ENCODE measurements at places on chromosomes 7 and 10. TPM values are rescaled to one million over a fixed set of nuclear protein-coding genes. Genes with fewer than 3 reads are reported as not detected.

The AGBL3 gene
- total RNA-seq, result 2.6 TPM

The CFAP43 gene
- 0.09 TPM for total RNA-seq

The MEPCE gene
- 17.2 TPM for total RNA-seq

The OPN1SW gene
- total RNA-seq, result not detected

The SUN3 gene
- total RNA-seq, result not detected

DNA sequence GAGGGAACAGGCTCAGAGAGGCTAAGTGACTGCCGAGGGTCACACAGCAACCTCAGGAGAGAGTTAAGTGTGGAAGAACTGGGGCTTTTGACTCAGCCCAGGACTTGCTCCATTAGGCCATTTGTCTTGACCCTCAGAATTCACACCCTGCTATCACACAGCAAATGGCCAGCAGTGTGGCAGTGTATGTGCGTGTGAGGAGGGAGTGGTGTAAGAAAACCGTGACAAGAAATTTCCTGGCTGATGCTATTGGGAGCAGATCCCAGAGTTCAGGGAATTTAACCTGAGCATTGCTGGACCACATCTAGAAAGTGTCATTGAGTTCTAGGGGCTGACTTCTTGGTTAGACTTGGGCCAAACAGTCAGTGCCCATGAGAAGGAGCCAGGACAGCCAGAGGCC is 18.4 kb downstream of the VWA2 start:
- DNase-seq, result no peak

- DNase-seq, result no peak
Observed at GRCh38 chr10:120981601-120982391, 130.6 kb downstream of the WDR11 start.

DNA sequence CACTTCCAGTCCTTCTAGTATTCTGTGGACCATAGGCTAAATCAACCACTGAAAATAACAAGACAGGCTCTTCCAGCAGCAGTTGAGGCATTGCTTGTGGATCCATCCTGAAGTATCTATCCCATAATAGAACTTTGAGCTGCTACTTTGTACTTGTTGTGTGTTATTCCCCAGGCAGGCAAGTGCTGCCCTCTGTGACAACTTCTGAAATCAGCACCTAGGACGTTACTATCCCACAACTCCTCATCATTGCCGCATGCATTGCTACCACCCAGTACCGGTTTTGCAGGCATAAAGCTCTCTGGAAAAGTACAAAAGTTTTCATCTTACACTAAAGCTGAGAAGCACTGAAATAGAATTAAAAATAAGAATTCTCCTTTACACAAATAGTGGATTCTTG is 145.3 kb downstream of the HTR7 start:
- no peak for DNase-seq

DNA sequence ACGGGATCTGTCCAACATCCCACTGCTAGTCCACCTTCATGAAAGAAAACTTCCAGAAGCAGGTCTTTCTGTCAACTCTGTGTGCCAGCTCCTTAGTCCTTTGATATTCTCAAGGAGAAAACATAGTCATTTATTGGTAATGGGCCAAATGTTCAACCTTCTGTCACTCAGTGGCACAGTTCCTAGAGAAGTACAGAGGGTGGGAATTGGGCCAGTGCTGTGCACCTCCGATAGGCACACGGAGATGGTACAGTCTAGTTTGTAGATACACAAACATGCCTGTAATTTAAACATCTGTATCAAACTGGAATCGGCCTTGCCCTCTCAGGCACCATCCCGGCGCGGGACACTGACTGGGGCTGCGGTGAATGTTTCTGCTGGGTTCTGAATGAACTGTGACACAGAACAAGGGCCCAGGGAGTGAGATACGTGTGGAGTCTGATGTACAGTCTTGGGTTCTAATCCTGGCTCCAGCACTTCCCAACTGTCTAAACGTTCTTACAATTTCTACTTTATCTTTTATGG is 213.9 kb upstream of the SHH start:
- no peak for DNase-seq

GRCh38 chr7:127346575-127347256 is 45.8 kb downstream of the ZNF800 start:
- no peak for DNase-seq

DNA sequence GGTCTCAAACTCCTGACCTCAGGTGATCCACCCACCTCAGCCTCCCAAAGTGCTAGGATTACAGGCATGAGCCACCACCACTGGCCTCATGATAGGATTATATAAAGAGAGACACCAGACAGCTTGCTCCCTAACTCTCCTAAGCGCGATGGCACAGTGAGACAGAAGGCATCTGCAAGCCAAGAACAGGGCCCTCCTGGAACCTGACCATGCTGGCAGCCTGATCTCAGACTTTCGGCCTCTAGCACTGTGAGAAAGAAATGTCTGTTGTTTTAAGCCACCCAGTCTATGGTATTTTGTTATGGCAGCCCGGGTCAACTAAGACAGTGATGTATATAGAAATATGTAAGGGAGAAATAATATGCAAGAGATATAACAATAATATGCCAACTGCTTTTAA is 51.2 kb downstream of the SRPK2 start:
- peak; percentile 23 for DNase-seq

DNA sequence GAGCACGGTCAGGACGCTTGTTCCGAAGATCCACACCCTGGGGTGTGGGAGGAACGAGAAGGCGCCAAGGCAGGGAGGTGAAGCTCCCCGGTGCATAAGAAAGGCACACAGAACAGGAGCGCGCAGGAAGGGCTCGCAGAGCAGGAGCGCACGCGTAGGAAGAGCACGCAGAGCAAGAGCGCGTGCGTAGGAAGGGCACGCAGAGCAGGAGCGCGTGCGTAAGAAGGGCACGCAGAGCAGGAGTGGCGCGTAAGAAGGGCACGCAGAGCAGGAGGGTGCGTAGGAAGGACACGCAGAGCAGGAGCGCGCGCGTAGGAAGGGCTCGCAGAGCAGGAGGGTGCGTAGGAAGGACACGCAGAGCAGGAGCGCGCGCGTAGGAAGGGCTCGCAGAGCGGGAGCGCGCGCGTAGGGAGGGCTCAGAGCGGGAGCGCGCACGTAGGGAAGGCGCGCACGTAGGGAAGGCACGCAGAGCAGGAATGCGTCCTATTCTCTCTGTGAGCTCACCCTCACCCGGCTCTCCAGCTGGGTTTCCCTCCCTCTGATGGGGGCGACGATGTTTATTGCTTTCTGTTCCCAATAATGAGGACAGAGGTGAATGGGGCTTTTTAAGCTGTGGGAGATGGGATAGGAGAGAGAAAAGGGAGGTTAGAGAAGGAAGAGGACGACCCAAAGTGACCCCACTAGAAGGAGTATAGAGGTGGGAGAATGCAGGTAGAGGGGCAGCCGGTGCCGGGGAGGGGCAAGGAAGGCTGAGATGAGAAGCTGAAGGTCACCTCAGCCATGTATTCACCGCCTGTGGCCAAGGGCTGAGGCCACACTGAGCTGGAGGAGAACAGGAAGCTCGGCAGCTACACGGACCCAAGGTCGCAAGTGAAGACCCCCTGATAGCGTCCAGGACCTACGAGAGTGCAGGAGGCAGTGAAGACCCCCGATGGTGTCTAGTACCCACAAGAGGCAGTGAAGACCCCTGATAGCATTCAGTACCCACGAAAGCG is 423.2 kb downstream of the PTPRN2 start:
- no peak for DNase-seq

DNA sequence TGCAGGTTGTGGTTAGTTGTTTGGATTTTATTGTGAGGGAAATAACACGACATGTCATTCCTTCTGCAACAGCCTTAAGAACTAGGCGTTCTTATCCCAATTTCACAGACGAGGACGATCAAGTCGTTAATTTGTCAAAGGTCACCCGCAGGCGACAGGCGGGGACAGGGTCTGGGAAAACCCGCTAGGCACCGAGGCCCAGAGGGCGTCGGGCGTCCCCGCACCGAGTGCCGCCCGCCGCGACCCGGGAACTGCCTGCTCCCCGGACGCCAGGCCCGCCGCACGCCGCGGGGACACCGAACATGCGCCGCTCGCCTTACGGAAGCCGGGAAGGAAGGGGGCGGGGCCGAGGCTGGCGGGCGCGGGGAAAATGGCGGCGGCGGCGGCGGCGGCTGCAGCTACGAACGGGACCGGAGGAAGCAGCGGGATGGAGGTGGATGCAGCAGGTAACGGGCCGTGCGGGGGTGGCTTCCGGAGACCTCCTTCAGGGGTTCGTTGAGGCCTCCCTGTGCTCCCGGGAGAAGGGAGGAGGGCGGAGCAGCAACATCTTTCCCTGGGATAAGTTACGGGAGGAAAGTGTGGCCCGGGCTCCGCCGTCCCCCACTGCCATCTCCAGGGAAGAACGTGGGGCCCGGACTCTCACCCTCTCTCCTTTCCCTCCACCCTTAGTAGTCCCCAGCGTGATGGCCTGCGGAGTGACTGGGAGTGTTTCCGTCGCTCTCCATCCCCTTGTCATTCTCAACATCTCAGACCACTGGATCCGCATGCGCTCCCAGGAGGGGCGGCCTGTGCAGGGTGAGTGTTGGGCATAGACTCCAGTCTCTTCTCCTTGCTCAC is at the start of gene COPS6:
Gene COPS6, plus strand, starts transcription at position 349 of the 837 bp plus-strand sequence. Its CDS starts 22 bp downstream, at position 371.
- DNase-seq, result peak; percentile 89

DNA sequence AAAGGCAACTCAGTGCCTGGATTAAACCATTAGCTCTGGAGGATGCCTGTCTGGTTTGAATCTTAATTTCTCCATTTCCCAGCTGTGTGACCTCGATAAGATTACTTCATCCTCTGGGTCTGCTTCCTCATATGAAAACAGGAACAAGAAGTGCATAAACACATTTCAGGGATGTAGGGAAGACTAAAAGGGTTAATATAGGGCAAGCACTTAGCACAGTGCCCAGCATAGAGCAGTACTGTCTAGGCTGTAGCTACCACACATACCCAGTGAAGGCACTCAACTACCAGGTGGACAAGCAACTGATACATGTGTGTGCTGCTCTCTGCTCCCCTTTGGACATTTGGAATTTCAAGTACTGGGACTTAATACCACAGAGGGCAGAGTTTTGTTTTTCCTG is 85.4 kb downstream of the KCNMA1 start:
- DNase-seq, result no peak

- no peak for DNase-seq
Observed at GRCh38 chr7:80635533-80635932, 2.9 kb upstream of the CD36 start.

- no peak for DNase-seq
Observed at GRCh38 chr7:158327571-158328180, 259.9 kb downstream of the PTPRN2 start.

GRCh38 chr7:91293840-91294239 is 29.6 kb downstream of the FZD1 start:
- DNase-seq, result no peak

DNA sequence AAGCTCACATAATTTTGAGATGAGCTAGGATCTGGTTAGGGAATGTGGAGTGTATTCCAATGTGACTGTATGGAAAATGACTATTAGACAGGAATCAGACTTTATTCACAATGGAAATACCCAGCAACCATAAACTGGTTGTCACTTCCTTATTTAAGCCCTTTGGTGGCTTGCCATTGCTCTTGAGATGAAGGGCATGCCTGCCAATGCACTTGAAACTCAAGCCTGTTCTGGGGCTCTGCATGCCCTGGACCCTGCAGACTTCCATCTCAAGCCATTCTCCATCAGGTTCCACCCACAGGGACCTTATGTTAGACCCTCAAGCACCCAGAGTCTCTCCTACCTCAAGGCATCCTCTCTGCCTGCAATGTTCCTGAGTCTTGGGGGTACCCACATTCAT is 145.5 kb downstream of the MPP7 start:
- DNase-seq, result no peak

GRCh38 chr10:114632869-114633715 is 25.0 kb downstream of the ABLIM1 start:
- DNase-seq, result peak; percentile 59

DNA sequence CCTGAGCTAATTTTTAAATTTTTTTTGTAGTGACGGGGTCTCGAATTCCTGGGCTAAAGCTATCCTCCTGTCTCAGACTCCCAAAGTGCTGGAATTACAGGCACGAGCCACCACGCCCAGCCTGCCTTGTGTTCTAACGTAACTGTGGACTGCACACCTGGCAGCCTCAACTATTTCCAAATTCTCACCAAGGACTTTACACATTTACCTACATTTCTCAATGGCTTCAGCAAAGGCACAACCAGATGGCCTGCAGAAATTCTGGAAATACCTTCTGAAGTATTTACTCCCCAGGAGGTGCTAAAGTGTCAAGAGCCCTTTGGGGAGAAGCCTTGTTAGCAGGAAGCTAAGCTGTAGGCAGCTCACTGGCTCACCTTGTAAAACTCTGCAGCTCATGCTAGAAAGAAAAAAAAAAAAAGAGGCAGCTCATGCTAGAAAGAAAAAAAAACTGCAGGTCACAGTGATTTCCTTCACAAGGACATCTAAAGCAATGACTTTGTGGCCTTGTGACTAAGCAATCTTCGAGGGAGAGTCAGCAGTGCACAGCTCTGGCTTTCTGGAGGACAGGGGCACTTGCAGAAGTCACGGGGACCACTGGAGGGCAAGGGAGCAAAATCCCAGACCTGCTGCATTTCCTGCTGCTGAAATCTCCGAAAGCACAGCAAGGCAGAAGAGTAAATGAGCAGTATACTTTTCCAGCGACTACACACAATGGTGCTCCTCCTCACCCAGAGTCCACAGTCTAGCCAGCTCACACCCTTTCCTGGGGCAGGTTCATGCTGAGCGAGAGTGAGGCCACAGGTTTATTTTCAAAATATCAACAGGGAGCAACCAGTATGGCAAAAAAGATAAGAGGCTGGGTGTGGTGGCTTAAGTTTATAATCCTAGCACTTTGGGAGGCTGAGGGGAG is 40.4 kb downstream of the BAIAP2L1 start:
- no peak for DNase-seq

DNA sequence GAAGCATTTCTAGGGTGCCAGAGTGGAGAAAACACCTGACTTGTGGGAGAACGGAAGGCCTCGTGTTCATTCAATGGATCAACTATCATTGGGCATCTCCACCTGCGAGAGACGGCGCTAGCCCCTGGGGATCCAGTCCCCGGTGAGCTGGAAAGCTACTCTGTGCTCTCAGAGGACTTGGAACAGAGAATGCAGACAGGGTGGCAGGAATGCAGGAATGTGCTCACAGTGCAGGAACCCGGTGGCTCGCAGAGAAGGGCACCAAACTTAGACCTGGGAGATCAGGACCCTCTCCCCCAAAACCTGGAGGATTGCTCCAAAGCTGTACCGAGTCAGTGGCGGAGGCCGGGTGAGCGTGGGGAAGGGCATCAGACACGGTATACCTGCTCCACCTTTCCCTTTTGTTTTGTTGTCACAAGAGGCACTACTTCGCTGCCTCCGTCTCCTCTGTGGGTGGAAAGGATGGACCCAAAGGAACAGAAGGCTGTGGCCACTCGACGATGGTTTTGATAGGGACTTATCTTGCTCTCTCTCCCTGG is 569.0 kb upstream of the C7orf33 start:
- DNase-seq, result no peak

GRCh38 chr7:73463966-73464365 is 30.4 kb downstream of the FZD9 start:
- no peak for DNase-seq

DNA sequence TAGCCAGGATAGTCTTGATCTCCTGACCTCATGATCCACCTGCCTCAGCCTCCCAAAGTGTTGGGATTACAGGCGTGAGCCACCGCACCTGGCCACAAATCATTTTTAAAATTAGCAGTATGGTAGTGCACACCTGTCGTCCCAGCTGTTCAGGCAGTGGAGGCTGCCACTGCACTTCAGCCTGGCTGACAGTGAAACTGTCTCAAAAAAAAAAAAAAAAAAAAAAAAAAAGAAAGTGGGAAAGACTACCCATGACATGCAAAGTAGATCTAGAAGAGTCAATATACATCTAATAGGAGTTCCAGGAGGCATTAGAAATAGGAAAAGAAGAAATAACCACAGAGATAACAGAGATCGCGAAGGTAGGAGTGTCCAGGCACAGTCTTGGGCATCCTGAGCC is 3.2 kb downstream of the CSGALNACT2 start:
- no peak for DNase-seq
